ENCODE measurements at places on chromosomes 12 and 14.
A peak's percentile ranks its signal among the peaks of the same experiment; 100 is the strongest.

DNA sequence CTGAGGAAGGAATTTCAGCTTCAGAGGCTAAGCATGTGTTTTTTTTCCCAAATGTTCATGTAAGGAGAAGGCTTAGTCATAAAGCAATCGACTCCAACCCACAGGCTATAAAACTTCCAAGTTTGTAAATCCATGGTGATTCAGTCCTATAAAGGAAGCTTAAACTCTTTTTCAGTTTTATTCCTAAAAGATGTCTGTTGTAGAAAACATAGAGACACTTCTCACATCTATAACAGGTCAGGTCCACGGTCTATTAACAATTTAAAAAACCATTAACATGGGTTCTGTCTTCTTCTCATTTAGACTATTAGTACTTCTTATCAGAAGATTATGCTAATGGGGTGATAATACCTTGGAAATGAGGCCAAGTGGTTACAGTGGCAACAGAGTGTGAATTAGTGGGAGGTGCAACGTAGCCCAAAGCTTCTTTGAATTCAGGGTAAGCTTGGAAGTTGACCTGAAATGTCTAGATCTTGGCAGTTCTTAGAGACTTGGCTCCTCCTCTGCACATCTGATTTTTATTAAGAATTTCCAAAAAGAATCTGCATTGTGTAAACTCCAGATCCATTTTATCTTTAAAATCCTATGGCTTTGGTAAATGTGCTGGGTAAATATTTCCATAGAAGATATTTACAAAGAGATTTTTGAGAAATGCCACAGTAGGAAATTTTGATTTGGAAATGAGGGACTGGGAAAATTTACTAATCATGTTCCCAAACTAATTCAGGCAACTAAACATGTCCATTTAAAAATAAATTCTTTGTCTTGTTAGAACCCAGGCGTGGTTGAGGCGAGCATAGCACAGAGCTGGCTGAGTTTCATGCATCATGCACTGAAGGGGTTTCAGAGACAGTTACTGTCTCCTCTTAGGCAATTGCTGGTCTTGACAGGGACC lies 86.4 kb downstream of the EML1 start:
- no peak for DNase-seq

- no peak for DNase-seq
These were observed 15.4 kb downstream of the PXN start for GRCh38 chr12:120249875-120250795.

DNA sequence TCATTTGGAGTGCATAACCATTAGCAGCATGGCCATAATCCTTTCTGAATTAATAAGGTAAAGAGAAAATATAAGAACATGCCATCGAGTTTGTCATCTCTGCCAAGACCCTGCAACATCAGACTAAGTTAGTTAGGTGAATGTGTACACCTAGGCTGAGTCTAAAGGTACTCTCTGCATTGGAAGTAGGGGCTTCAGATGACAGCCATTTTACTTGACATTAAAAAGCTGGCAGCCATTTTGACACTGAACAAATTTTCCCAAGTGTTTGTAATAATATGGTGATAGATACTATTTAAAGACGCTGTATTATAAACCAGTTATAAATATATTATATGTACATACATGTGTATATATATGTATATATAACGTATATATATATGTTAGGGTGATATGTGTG lies 79.0 kb downstream of the SUDS3 start:
- no peak for DNase-seq

GRCh38 chr12:67648521-67649260 lies at the start of gene DYRK2:
Gene DYRK2 (plus strand): TSS chr12:67648745. CDS start chr12:67649134, 389 bp downstream.
- DNase-seq = peak; percentile 80

DNA sequence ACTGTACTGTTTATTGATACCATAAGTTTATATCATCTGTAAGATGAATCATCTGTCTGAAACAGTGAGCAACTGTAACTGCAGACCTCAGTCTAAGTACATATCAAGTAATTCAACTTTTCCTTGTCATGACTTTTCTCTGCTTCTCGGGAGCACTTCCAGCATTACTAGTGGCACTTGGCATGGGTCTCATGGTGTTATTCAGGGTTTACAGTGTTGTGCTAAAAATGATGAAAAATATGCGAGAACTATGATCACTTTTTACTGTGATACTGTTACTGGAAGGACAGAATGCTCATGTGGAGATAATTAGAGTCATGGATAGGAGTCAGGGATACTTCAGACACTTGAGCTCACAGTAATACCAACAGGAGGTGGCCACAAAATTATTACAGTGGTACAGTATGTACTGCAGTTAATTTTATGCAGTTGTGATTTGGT lies 8.3 kb downstream of the KTN1 start:
- no peak for DNase-seq

DNA sequence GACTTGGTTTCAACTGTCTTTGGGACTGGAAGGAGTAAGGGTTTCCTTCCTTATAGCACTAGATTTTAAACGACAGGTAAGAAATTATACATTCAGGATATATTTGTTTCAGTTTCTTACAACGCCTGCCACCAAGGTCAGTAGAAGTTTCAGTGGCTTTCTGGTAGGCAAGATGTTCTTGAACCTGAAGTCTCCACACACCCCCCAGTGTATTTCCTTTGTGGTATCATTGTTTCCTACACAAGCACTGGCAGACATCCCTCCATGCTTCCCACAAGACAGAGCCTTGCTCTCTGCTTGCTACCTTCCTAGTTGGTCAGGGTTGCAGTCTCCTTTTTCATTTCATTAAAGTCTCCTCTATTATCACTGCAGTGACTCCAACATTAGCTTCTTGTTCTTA lies 283.1 kb downstream of the FLRT2 start:
- DNase-seq = no peak

DNA sequence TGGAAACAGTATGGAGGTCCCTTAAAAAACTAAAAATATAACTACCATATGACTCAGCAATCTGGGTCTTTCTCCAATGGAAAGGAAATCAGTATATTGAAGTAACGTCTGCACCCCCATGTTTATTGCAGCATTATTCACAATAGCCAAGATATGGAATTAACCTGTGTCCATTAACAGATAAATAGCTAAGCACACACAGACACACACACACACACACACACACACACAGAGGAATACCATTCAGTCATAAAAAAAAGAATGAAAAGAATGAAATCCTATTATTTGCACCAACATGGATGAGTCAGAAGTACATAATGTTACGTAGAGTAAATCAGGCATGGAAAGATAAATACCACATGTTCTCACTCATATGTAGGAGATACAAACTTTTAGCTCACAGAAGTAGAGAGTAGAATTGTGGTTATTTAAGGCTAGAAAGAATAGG lies 4.7 kb downstream of the KLRK1 start:
- no peak for DNase-seq

DNA sequence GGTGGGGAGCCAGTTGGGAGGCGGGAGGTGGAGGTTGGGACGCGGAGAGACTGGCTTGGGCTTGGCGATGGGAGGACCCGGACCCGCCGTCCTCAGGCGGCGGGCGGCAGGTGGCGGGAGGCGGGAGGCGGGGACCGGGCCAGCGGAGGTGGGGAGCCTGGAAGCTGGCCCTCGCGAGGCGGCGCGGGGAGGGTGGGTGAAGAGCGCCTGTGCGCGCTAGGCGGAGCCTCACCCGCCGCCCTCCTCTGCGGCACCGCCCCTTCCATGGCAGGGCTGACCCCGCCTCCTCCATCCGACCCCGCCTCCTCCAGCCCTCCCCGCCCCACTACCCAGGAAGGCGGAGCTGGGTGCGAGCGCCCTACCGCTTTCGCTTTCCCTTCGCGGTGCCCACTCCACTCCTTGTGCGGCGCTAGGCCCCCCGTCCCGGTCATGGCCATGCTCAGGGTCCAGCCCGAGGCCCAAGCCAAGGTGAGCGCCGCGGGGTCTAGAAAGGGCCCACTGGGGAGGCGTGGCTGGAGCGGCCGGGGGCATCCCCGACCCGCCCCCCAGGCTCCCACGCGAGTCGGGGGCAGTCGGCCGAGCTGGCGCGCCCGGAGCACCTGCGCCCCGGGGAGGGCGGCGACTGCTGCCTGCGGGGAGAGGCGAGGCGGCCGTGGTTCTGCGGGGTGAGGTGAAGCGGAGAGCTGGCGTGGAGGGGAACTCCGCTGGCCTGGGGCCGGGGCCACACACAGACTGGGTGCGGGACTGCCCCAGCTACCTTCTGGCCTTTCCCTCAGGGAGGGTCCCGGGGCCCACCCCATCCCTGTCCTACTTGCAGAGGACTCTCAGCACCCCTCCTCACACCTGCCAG lies at the start of gene PSME1:
Gene PSME1, plus strand, starts transcription at position 361 of the 850 bp plus-strand sequence. Its CDS starts 69 bp downstream, at position 430.
- DNase-seq = peak; percentile 96

DNA sequence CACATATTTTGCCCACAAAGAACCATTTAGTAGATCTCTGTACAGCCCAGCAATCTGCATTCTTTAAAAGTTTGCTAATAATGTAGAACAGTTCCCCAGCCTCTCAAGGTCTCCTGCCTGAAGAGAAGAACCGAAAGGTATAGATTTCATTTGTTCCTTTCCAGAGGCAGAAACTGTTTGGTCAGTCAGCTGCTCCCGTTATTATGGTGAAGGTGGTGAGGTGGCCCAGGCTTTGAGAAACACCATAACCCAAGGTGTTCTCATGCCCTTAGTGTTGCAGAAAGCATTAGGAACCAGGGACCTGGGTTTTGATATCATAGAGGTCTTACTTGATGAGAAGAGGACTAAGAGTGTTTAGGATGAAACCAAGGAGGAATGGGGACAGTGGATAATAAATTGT lies 65.3 kb downstream of the SUSD6 start:
- no peak for DNase-seq

- DNase-seq = no peak
These were observed 26.1 kb upstream of the SLC6A13 start for GRCh38 chr12:288687-289086.

- no peak for DNase-seq
These were observed 400.2 kb downstream of the BCL11B start for GRCh38 chr14:98871796-98872195.

GRCh38 chr14:103662029-103662428 lies 33.0 kb downstream of the KLC1 start:
- no peak for DNase-seq

GRCh38 chr12:65586796-65587195 lies 237.5 kb upstream of the HMGA2 start:
- no peak for DNase-seq

DNA sequence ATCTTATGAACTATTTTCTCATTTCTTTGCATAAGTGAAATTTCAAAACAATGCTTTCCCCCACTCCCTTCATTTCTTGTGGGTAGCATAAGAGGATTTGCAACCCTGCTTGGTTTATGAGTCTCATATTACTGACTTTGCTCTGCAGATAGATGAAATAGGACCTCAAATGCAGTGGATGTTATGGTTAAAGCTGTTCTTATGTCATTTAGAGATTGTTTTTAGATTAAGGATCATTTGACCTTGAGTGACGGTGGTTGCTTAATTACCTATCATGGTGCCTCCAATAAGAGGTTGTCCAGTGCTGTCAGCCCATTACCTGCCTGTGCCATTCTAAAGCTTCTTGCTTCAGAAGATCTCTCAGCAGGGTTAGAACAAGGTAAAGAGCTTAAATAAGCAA lies 351.4 kb upstream of the ATP2B1 start:
- no peak for DNase-seq

- DNase-seq = no peak
These were observed 720.9 kb upstream of the TBX3 start for GRCh38 chr12:115404761-115405470.

GRCh38 chr12:57129321-57129842 lies 1.1 kb downstream of the LRP1 start:
- peak; percentile 31 for DNase-seq

DNA sequence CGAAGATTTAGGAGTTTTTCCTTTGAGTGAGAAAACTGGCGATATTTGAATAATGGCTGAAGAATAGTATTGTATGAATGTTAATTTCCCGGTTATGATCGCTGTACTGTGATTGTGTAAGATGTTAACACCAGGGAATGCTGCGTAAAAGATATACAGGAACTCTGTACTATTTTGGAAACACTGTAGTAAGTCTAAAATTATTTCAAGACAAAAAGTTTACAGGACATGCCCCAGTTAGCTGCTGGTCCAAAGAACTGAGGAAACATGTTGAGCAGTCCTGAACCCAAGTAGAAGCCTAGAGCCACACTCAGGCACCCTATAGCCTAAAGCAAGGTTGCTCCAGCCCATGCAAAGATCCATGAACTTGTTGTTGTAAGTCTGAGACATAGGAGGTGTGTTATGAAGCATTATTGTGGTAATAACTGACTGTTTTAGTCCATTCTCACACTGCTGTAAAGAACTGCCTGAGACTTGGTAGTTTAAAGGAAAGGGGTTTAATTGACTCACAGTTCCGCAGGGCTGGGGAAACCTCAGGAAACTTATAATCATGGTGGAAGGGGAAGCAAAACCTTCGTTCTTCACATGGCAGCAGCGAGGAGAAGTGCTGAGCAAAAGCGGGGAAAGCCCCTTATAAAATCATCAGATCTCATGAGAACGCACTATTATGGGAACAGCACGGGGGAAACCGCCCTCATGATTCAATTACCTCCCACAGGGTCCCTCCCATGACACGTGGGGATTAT lies 99.8 kb upstream of the RESF1 start:
- no peak for DNase-seq

- DNase-seq = no peak
These were observed 88.5 kb upstream of the EVL start for GRCh38 chr14:99976681-99977080.

DNA sequence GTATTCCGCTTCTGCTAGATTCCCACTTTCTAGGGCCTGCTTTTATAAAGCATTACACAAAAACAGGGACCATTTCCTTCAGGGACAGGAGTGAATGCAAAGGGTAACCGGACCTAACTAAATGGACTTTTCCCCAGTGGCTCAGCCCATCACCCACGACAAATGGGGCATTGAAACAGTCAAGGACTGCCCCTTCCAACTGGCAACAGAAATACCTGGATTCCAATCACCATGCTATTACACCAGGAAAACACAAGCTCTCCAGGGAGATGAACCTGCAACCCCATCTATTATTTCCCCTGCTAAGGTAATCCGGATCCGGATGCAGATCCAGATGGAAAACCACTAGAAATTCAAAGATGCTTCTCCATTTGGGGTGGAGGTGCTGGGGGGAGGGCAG lies 1.0 kb downstream of the MPHOSPH9 start:
- DNase-seq = no peak

DNA sequence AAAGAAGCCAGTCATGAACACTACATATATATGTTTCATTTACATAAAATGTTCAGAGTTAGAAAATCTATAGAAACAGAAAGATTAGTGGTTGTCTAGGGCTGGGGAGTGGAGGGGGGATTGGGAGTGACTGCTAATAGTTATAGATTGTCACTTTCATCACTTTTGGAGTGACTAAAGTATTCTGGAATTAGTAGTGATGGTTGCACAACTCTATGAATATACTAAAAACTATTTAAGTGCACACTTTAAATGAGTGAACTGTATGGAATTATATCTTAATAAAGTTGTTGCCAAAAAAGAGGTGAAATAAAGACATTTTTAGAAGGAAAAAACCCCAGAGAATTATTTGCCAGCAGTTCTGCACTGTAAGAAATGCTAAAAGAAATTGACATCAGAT lies 9.5 kb downstream of the CATSPERB start:
- no peak for DNase-seq

DNA sequence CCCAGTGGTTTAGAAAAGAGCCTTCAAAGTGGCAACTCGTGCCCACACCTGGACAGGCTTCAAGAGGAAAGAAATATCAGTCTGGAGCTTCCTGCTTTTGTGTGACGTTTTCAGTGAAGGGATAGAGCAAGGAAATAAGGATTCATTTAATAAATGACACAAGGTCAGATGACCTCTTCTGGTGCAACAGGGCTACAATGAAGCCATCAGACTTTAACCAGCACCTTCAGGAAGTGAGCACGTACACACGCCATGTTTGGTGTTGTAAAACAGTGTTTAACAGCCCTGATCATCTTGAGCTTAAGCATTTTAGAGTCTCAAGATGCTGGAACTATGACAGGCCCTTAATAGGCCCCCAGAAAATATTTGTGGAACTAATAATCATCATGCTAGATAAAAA lies 59.1 kb downstream of the CCDC60 start:
- no peak for DNase-seq

GRCh38 chr12:104133866-104134265 lies 4.1 kb downstream of the NFYB start:
- no peak for DNase-seq
